Aorta (tissue), 5 donors: ENCODE measurements at places on chromosomes 6 and 20.

DNA sequence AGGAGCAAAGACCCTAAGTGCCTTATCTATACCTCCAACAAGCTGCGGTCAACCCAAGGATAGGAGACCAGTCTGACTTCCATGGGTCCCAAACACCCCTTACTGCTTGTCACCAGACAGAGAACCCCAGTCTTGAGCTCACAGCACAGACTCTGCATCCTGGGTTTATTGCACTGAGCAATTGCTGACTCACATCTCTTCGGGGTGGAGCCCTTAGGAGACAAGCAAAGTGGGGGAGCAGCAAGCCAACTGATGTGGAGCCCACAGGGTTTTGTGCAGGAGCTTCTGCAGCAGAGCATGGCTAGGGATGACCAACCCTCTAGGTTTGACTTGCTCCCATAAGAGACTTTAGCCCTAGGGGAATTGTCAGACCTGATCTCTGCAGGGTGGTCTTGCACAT lies 38.6 kb upstream of the EYS start:
- no peak for DNase-seq

DNA sequence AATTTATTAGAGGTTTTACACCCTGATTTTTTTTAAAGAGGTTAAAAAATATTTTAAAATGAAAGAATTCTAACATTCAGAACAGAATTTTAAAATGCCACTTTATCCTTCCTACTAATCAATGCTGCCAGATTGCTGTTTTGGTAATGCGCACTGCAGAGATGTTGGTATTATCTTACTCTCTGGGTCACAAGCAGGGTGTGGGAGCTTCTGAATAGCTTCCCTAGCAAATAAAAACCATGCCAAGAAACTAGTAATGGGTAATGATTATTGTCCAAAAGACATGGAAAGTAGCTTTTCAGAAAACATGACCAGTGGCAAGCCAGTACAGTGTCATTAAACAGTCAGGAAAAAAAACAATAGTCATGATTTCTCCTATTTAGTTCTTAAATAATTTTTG lies 205.4 kb downstream of the TPBG start:
- DNase-seq, result no peak

- peak; percentile 62 for DNase-seq
These were observed 22.5 kb upstream of the NHSL1 start for GRCh38 chr6:138521790-138522189.

DNA sequence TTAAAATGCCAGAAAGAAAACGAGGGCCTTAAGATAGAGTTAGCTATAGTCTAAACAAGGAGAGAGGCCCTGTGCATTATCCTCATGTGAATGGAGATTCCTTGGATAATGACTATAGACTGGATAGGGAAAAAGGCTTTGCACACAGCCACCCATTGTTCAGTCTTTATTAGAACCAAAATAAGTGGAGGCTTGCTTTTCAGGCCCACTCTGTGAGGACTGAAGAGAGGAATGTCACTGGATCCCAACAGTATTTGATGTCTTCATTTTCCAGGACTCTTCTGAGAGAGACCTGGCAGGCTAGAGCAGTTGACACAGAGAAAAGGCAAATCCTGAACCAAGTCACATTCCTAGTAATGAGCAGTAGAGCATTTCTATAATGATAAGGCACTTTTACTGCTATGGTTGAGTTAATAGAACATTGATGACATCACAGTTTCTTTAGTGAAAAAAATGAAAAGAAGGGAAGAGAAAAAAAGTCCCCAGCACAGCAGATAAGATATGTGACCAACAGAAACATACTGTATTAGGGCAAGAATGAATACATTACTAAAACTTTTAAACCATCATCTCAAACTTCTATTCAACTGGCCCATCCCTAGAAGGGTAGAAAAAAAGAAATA lies 315.1 kb downstream of the EPHA7 start:
- no peak for DNase-seq

DNA sequence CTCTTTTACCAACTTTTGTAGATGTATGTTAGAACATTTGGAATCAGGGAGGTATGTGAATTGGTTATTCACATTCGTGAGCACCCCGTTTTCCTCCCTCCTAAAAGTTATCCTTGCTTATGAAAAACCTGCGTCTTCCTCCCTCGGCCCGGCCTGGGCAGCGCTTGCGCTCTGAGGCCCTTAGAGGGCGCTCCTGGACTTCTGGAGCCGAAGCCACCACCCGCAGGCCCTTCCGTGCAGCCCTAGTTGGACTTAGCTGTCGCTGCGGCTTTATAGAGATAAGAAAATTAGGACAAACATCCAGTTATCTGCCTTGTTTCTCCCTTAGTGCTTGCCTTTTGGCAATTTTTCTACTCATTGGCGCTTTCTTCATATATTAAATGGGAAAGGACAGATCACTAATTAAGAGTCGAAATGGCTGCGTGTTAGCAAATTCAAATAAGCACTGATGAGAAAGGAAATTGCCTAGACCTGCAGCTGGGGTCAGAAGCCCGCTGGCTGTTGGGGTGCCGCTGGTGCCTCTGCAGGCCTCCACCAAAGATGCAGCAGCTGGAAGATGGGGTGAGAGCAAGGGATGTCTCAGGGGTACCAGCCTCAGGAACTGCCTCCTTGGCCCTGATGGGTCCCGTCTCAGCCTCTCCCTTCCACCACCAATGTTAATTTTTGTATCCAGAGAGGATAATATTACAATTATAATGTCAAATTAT lies 5.2 kb downstream of the FNDC1 start:
- DNase-seq, result peak; percentile 92

- peak; percentile 90 for DNase-seq
These were observed 616 bp downstream of the TUBB start for GRCh38 chr6:30720738-30721197.

GRCh38 chr6:24448396-24448795 lies 41.0 kb downstream of the GPLD1 start:
- DNase-seq, result no peak

GRCh38 chr20:48691523-48691922 lies 136.3 kb downstream of the PREX1 start:
- DNase-seq, result no peak
